Caco-2 (cell line): ENCODE measurements at places on chromosomes 4 and X. TPM values are rescaled to one million over a fixed set of nuclear protein-coding genes. Genes with fewer than 3 reads are reported as not detected.

DNA sequence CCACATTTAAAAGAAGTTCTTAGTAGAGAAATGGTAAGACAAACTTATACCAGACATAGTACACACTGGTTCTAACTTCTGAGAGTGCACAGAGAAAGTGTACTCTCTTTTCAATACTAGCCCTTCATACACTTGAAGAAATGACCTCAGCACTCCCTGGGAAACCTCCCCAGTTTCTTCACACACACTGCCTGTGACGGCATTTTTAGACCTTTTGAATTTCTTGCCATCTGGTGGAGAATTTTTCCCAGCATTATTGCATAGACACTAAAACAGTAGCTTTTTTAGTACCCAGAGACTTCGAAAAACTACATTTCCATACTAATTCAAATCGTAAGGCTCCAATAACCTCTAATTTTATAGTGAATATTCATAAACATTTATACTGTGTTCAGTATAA lies 341.6 kb upstream of the MAOA start:
- no peak overlapping the region for H3K27ac ChIP-seq
- no peaks in the 10 kb centered on the region for H3K27me3 ChIP-seq
- 0 out of 2 replicates have a peak, but pooled peaks cover 6% of the 10 kb centered on the region for H3K4me1 ChIP-seq
- no peak overlapping the region for H3K4me3 ChIP-seq

DNA sequence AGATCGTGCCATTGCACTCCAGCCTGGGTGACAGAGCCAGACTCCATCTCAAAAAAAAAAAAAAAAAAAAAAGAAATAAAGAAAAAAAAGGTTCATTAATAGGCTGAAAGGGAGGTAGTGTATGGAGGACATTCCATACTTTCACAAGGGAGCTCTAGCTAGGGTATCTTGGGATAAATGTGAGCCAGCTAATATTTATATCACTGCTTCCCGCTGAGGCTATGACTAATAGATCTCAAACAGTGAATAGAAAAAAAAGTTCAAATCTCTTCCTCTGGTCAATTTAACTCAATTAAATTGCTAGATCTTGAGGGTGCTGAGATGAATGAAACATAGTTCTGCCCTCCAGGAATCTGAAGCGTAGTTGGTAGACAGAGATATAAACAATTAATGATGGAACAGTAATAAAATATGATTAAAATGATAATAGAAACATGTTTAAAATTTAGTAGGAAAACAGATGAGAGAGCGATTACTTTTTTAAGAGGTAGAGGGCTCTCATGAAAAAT lies 55.7 kb upstream of the SHISA3 start:
- no peak overlapping the region for H3K27ac ChIP-seq
- H3K4me3 ChIP-seq: no peak overlapping the region
- H3K27me3 ChIP-seq: no peaks in the 10 kb centered on the region

DNA sequence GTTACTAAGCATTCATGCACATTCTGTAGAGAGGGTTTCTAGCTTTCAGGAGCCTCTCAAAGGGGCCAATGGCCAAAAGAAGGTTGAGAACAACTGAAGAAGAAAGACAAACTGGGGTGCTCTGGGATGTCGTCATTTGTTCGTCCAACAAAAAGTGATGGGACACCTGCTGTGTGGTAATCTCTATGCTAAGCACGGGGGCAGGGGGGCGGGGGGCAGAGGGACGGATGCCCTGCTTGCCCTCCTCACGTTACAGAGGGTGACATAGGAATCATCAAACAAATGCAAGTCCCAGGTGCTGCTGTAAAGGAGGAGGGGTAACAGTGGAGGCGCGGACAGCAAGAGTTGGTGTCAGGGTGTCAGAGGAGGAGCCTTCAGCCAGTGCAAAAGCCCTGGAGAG lies 12.8 kb upstream of the CRMP1 start:
- no peak overlapping the region for H3K27ac ChIP-seq
- no peaks in the 10 kb centered on the region for H3K27me3 ChIP-seq
- no peaks in the 10 kb centered on the region for H3K36me3 ChIP-seq
- no peaks in the 10 kb centered on the region for H3K4me1 ChIP-seq
- no peak overlapping the region for H3K4me3 ChIP-seq
- DNase-seq: no peak

The EREG gene
- 35.5 and 37.0 TPM in 2 replicates for total RNA-seq

- H3K27me3 ChIP-seq: no peaks in the 10 kb centered on the region
- H3K4me1 ChIP-seq: no peaks in the 10 kb centered on the region
- H3K36me3 ChIP-seq: no peaks in the 10 kb centered on the region
- H3K4me3 ChIP-seq: no peak overlapping the region
These were observed 24.2 kb upstream of the HELT start for GRCh38 chr4:184994010-184994622.

GRCh38 chr4:16598597-16599206 lies 299.7 kb downstream of the LDB2 start:
- no peak overlapping the region for H3K4me3 ChIP-seq
- no peak for DNase-seq
- H3K36me3 ChIP-seq: no peaks in the 10 kb centered on the region
- H3K27me3 ChIP-seq: no peaks in the 10 kb centered on the region
- no peak overlapping the region for H3K27ac ChIP-seq

DNA sequence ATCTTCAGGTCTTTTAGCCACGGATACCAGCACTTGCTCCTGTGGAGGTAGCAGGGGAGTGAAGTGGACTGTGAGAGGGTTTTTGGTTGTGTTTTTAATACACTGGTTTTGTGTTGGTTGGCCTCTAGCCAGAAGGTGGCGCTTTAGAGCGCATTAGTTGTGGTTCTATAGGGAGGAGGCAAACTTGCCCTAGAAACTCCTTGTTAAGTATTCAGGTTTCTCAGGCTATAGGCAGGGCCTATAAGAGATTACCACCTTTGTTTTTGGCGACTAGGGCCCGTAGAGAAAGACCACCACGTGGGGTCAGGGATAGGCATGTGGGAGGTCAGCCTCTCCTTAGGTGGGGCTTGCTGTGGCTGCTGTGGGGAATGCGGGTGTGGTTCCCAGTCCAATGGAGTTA lies 221.6 kb upstream of the SPANXN4 start:
- DNase-seq: no peak
- no peaks in the 10 kb centered on the region for H3K36me3 ChIP-seq
- H3K4me1 ChIP-seq: no peaks in the 10 kb centered on the region
- H3K27me3 ChIP-seq: no peaks in the 10 kb centered on the region

The RNF150 gene
- total RNA-seq: 0.14 and 0.42 TPM in 2 replicates

GRCh38 chrX:17822351-17822750 lies 38.7 kb downstream of the RAI2 start:
- no peak overlapping the region for H3K4me3 ChIP-seq
- no peaks in the 10 kb centered on the region for H3K27me3 ChIP-seq
- DNase-seq: no peak
- H3K4me1 ChIP-seq: no peaks in the 10 kb centered on the region

The FOXP3 gene
- 0.84 and 0.88 TPM in 2 replicates for total RNA-seq

The LRIT3 gene
- 0.34 and 0.35 TPM in 2 replicates for total RNA-seq
